ENCODE measurements at places on chromosomes 7 and 10.

- peak; percentile 79 for DNase-seq
Measured at GRCh38 chr10:52779541-52780390, 7.2 kb upstream of the MBL2 start.

- no peak for DNase-seq
Measured at GRCh38 chr10:93871671-93872204, 22.0 kb upstream of the SLC35G1 start.

DNA sequence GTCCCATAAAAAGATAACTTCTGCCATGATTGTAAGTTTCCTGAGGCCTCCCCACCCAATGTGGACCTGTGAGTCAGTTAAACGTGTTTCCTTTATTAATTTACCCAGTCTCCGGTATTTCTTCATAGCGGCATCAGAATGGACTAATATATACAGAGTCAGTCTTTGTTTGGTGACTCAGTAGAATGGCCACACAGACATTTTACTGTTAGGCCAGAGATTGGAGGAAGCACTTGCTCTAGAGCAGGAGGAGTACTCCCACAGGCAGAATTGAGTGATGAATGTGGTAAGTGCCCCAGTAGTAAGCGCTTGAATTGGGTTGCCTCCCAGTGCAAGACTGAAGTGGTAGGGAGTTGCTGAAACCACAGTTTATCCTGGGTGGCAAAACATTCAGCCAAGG lies 149.5 kb upstream of the SMIM30 start:
- no peak for DNase-seq

DNA sequence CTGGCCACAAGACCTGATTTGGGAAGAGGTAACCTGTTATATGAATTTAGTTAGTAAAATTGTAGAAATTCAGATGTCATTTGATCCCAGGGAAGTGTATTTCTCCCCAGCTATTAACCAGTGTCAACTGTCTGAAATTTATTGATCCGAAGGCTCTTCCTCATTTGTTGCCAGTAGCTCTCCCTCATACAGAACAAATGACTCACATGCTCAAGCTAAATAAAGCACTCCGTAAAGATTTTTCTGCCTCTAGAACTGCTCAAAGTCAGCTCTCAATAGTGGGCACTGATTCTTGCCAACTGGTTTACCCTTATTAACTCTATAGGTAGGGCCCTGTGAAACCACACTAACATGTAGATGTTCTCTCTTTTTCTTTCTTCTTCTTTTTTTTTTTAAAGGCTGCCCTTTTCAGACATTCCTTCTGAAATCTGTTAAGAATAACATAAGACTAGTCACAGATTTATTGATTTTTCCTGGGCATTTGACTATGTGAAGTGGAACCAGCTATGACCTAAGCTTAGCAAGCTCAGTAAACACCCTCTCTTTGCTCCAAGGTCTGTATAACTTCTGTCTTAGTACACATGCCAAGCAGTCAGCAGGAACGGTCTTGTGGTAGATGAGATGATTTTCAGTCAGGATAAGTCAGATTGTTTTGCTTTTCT lies 21.8 kb downstream of the RPA3 start:
- DNase-seq, result peak; percentile 48

DNA sequence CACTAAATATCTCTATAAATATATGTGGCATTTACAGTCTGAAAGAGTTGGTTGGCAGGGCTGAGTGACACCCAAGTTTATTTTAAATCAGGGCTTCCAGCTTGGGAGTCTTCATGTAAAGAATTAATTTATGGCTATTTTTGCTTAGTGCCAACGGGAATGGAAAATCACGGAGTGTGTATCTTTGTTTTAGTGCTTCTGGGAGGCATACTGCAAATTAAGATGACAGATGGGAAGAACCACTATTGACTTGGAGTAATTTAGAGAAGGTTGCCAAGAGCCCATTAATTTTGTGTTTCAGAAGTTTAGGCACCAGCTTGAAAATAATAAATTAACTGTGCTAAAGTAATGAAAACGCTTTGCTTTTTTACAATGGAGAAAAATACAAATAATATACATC lies 135.2 kb downstream of the GPR37 start:
- no peak for DNase-seq

- peak; percentile 32 for DNase-seq
Measured at GRCh38 chr7:128869138-128869943, 6.7 kb downstream of the ATP6V1F start.

DNA sequence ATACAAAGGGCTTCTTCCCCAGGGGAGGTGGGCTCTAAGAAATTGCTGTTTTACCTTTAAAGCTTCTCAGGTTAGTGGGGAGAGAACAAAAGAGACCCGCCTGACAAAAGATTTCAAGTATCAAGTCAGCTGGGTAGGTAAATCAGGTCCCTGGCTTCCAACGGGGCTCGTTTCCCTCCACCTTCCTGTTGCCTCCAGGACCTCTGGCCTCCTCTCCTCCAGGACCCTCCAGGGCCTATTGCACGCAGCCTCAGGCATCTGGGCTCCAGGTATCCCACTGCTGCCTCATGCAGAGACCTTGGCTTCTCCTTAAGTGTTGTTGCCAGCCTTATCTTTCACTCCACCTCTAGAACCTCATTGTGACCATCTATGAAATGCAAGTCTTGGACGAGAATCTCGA lies 2.9 kb downstream of the BNIP3 start:
- no peak for DNase-seq

DNA sequence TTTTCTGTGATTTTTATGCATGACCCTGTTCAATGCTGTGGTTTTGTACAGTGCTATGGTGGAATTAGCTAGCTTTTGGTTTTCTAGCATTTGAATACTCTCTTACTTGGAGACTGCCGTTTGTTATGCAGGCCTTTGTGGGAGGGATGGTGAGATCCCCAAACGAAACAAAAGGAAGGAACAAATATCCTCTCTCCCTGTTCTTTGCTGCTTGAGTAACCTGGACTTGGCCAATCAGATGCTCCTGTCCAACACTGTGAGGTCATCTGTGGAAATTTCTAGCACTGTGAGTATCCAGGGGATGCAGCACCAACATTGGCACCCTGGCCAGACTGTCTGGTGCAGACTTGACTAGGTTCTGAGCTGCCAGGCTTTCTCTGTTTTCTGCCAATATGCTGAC lies 314.4 kb downstream of the ANKRD30A start:
- no peak for DNase-seq

GRCh38 chr10:4043897-4044665 lies 259.1 kb upstream of the KLF6 start:
- no peak for DNase-seq

- no peak for DNase-seq
Measured at GRCh38 chr7:146659732-146660131, 543.1 kb downstream of the CNTNAP2 start.

DNA sequence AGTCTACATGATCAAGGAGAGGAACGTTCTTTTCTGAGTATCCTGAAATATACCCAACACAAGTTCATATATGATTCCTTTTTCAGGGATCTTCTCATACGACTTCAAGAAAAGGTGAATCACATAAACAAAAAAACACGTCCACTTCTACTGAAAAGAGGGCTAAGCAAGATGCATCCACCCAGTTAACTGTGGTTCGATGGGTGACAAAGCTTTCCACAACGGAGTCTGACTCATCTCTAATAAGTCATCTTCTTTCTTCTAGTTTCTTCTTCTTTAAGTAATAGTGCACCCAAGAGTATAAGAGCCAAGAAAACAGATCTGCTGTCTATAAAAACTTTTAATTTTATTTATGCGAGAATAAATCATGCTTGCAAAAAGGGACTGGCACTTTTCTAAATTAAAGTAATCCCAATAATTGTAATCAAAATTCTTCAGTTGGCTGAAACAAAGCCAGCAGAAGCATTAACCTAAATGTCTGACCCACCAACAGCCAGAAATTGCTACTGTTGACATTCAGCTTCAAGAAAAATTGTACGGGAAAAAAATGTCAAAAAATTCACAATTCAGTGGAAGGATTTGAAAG lies 146.9 kb upstream of the ANK3 start:
- DNase-seq, result no peak

GRCh38 chr10:131852823-131853609 lies 47.8 kb upstream of the PPP2R2D start:
- DNase-seq, result no peak

DNA sequence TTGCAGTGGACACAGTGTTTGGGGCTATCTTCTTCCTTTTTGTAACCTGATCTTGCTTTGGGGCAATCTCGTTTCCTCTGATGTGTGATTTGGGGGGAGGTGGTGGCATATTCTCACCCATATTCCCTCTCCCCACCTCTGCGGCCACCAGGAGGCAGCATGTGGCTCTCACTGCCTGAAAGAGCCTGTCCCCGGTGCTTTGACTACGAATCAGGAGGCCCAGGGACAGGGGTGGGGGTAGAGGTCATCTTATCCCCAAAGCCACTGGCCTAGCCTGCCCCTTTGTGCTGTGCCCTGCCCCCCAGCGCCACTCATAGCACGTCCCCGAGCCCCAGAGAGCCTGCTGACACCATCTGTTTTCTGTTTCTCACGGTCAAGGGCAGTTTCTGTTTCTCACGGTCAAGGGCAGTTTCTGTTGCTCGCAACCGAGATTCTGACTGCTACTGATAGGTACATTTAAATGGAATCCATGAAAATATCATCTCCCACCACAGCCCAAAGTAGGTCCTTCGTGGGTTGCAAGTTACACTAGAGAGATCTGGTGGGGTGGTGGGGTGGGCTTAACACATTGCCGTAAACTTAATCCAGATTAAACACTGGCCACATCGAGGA lies 28.2 kb downstream of the PHYH start:
- DNase-seq, result peak; percentile 6

DNA sequence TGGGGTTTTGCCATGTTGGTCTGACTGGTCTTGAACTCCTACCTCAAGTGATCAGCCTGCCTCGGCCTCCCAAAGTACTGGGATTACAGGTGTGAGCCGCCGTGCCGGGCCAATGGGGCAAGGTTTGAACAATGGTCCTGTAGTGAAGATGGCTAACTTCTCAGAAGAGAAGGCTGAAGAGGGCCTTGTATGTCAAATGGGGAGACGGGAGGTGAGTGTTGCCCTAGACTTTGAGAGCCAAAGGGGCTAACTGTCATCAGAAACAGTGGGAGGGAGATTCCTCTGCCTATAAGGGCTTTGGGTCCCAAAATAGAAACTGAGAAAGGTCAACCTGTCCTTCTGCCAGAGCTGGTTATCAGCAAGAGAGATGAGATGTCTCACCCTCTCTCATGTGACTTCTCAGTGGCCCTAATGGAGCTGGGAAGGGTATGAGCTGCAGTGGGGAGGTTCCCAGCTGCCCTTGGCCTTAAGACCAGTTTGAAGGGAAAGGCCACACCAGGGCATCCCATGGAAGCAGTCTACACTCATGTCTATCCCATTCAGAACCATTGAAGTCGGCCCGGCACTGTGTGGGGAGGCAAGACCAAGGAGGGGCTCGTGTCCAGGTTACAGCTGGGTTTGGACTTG lies 1.3 kb upstream of the SAMD8 start:
- DNase-seq, result no peak

DNA sequence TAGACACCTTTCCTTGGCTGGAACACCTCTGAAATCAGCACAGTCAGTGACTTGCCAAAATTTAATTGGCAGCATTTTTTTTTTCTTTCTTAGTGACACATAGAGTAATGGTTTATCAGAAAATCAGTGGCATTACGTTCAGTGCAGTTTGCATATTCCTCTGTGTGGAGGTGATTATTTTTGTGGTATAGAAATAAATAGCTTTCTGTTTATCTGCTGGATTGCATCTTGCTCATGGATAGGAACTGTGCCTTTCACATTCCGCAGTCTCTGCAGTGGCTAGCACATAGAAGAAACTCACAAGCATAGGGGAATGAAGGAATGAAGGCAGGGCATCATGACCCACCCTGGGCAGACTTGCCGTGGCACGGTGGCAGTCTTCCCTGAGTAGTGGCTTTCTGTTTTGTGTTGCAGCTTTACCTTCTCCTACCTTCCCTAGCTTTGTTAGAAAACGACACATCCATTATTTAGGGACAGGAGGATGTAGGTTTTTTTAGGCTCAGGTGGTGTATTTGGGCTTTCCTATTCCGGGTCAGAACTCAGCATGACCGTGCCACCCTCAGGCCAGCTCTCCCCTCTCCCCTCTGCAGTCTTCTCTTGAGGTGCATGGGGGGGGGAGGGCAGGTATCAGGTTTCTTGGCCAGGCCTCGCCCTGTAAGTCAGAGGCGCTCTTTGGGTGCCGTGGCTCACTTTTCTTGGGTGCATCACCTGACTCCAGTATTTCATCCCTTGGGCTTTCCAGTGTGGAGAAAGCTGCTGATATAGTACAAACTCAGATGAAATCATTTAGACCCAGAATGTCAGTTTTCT lies 112.5 kb upstream of the GJD4 start:
- no peak for DNase-seq

GRCh38 chr10:24463611-24464426 lies 254.9 kb downstream of the KIAA1217 start:
- DNase-seq, result peak; percentile 76

DNA sequence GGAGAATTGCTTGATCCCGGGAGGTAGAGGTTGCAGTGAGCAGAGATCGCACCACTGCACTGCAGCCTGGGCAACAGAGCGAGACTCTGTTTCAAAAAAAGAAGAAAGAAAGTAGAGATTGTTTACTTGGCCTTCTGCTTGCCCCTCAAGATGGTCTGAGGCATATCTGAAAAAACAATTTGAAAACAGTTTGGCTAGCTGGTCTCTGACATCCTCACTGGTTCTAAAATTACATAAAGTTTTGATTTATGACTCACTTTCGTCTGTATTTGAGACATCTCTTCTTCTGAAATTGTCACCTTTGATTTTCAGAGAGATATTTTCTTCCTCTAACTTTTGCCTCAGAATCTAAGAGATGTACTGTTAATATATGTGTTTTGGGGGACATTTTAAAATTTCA lies 49.6 kb upstream of the HELLS start:
- DNase-seq, result no peak

GRCh38 chr10:10865303-10865702 lies 152.4 kb upstream of the CELF2 start:
- no peak for DNase-seq

- DNase-seq, result no peak
Measured at GRCh38 chr7:553636-554111, 34.0 kb upstream of the PDGFA start.

DNA sequence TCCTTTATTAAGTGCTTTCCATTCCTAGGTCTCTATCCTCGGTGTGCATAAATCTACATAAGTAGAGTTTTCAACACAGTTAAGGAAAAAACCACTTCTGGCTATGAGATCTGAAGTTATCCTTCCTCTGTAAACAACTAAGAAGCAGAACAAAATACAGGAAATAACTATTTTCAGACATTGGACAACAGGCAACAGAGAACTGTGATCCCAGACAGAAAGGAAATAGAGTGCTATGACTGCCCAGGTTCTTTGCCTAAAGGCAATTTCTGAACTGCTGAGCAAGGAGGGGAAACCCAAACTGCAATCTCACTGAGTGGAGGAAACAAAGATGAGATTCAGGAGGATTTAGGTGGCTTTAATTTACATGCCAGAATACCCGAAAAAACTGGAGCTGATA lies 285.4 kb downstream of the SNX13 start:
- DNase-seq, result peak; percentile 33

- no peak for DNase-seq
Measured at GRCh38 chr10:123157210-123157609, 3.0 kb downstream of the BUB3 start.

- DNase-seq, result no peak
Measured at GRCh38 chr7:71615017-71615416, 483.1 kb downstream of the GALNT17 start.

GRCh38 chr7:138550337-138550736 lies 90.3 kb downstream of the TRIM24 start:
- DNase-seq, result no peak
